A549 treated with AZD2906 at 1 μM for 4 hours (cell line): ENCODE measurements at places on chromosomes 6 and 20. TPM values are rescaled to one million over a fixed set of nuclear protein-coding genes. Genes with fewer than 3 reads are reported as not detected.

The GMPR gene
- 3.9 to 6.8 TPM (median 5.6 TPM) in 5 replicates for total RNA-seq

The EEF1A2 gene
- 138 to 177 TPM (median 153 TPM) in 5 replicates for total RNA-seq

The LY86 gene
- not detected in 5 replicates for total RNA-seq

The TNFRSF21 gene
- 11.7 to 14.9 TPM (median 13.3 TPM) in 5 replicates for total RNA-seq

The CSE1L gene
- 82.2 to 95.3 TPM (median 85.3 TPM) in 5 replicates for total RNA-seq

The APOBEC2 gene
- total RNA-seq, result not detected in 5 replicates

The OR2J3 gene
- not detected in 5 replicates for total RNA-seq

The ANKRD66 gene
- not detected in 5 replicates for total RNA-seq

The MOG gene
- not detected in 5 replicates for total RNA-seq
